ENCODE measurements at places on chromosomes 3 and 15. TPM values are rescaled to one million over a fixed set of nuclear protein-coding genes. Genes with fewer than 3 reads are reported as not detected.

- no peak for DNase-seq
Measured at GRCh38 chr3:105223815-105224214, 142.9 kb upstream of the ALCAM start.

- DNase-seq: peak; percentile 68
Measured at GRCh38 chr3:196219194-196219969, 3.0 kb downstream of the SLC51A start.

DNA sequence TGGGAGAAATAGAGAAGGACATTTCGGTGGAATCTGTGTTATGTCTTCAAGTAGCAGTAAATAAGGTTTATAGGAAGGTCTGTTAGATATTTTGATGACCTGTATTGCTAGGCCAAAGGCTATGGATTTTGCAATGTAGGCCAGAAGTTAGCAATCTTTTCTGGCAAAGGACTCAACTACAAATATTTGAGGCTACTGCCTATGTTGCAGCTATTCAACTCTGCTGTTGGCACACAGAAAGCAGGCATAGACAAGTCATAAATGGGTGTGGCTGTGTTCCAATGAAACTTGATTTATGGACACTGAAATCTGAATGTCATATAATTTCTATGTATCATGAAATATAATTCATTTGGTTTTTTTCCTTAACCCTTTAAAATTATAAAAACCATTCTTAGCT lies 438.7 kb upstream of the C2CD4B start:
- peak; percentile 38 for DNase-seq

DNA sequence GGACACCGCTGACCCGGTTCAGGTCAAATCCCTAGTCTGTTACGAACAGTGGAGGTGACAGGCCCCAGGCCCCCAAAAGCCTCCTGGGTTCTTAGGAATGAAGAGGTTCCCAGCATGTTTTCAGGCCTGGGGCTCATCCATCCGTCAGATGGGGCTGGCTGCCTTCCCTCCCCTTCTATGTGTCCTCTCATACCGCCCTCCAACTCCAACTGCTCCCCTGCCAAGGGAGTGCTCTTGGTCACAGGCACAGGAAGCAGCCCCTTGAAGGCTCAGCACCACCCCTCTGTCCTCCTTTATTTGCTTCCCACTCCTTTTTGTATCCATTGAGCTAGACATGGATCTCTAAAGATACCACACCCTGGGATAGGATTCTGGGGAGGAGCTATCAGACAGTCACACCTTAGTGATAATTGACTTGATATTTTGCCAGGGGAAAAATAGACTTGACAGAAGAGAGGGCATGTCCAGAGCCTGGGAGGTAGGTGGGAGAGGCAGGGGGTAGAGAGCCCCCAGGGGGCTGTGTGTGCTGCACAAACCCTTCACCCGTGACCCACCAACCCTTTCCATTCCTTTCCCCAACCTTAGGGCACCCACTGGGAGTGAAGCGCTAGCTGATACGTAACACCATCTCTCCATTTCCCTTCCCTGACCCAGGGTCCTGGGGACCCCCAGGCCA lies 10.7 kb upstream of the CSPG4 start:
- DNase-seq: no peak

- DNase-seq: no peak
Measured at GRCh38 chr15:48592221-48592731, 53.2 kb downstream of the FBN1 start.

- DNase-seq: no peak
Measured at GRCh38 chr3:46759239-46760167, 41.8 kb upstream of the PRSS50 start.

Gene RPP25
- 12.0 TPM for total RNA-seq

DNA sequence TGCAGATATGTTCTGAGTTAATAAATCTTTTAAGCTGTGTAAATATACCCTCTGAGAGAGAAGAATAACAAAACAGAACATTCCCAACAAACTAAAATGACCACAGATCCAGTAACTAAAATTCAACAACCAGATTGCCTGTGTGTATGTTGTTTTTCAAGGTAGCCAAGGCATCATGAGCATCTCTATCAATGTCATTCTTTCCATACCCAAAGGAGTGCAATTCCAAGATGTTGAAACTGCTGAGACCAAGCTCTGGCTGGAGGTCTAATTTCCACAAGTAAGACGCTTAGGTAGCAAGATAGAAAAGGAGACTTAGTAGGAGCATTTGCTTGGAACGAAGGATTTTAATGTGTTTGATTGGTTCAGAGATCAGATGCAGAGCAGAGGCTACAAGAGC lies 276.3 kb downstream of the RBMS3 start:
- DNase-seq: no peak

- DNase-seq: no peak
Measured at GRCh38 chr15:68844856-68845550, 24.3 kb upstream of the ANP32A start.

GRCh38 chr15:68210821-68211655 lies 5.9 kb upstream of the CALML4 start:
- DNase-seq: peak; percentile 78

DNA sequence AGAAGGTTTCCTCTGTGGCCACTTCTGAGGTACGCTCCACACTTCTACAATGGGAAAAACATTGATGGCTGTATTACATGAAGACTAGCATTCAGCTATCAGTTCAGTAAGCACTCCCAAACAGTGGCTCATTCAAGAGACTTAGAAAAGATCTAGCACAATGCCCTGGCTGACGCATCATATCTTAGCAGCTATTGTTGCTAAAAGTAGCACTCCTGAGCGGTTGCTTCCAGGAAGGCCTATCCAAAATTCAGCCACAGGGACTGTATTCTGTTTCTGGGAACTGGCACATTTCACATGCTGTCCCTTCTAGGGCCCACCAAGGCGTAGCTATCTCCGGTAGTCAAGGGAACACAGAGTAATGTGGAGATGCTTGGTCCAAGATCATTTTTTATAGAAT lies 21.2 kb upstream of the SPRED1 start:
- no peak for DNase-seq

Gene SCN5A
- total RNA-seq: 0.47 TPM

DNA sequence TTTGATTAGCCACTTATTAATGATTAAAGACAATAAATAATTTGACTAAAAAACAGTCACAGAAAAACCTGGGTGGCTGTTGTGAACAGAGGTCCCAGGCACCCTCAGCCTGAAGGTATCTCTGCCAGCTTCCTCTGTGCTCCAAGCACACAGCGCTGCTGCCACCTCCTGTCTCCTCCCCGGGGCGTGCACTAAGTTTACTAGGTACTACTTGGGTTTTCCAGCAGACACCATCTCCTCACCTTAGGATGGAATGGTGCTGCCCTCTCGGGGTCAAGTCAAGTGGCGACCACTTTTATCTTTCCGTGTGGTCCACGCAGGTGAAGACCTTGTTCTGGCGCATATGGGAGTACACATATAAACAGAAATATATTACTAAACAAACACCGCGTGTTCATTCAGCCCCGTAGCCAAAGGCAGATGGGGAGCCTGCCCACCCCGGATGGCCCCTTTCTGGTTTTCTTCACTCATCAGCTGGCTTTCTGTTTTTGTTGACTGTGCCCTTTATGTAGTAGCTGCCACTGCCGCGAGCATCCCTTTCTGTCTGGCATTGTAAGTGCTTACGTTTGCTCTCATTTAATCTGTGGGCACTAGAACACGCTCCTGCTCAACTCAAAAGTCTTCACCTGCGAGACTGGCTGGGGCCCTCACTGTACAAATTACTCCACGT lies 128.0 kb downstream of the LRIG1 start:
- DNase-seq: peak; percentile 68

GRCh38 chr3:134092208-134092701 lies 62.5 kb upstream of the SLCO2A1 start:
- no peak for DNase-seq

Gene EFCAB12
- 0.56 TPM for total RNA-seq

Gene MESP2
- 0.84 TPM for total RNA-seq

DNA sequence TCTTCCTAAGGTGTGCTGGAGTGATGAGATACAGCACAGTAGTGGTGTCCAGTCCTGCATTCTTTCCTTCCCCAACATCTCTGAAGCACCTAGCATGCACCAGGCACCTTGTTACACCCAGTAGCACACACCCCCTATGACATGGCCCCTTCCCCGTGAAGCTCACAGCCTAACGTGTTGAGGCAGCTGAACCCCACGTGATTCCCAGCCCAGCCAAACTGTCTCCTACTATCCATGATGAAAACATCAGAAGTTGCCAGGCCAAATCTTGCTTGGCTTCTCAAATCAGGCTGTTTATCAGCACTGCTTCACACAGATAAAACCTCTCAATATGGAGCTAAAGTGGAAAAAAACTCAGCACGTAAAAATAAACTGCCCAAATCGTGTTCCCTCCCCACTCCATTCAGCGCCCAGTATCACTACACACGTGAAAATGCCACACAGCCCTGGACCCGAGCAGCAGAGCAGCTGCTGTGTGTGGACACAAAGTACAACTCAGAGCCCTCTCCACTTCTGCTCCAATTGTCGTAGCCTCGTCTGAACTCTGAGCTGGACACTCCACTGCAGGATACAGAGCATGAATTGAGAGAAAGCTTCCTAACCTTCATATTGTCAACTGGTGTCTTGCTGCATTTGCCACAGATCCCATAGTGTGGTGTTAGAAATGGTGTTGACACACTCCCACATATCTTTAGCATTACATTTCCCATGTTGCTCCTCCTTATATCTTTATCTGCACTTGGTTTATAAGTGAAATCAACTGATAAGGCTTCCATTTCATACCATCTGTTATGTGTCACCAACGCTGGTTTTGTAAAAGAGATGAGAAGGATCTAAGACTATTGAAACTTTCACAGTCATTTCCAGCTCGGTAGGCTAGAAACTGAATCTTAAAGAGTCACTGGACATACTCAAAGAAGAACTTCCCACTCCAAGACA lies 279.8 kb downstream of the RORA start:
- DNase-seq: no peak

GRCh38 chr3:30691249-30691880 lies 85.0 kb downstream of the TGFBR2 start:
- DNase-seq: peak; percentile 30

GRCh38 chr3:12473511-12473910 lies 10.8 kb upstream of the TSEN2 start:
- DNase-seq: no peak

Gene IL17RE
- 87.3 TPM for total RNA-seq

DNA sequence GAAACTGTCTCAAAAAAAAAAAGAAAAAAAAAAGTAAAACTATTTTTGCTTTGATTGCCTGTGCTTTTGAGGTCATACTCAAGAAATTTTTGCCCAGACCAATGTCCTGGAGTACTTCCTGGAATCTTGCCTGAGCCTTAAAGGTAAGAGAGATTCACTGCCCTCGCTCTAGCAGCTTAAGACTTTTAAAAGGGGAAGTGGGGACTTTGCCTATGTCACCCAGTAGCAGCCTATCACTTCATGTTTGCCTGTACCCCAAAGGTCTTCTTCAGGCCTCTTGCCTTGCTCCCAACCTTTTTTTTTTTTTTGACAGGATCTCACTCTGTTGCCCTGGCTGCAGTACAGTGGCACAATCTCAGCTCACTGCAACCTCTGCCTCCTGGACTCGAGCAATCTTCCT lies 18.9 kb upstream of the GOLGB1 start:
- no peak for DNase-seq

DNA sequence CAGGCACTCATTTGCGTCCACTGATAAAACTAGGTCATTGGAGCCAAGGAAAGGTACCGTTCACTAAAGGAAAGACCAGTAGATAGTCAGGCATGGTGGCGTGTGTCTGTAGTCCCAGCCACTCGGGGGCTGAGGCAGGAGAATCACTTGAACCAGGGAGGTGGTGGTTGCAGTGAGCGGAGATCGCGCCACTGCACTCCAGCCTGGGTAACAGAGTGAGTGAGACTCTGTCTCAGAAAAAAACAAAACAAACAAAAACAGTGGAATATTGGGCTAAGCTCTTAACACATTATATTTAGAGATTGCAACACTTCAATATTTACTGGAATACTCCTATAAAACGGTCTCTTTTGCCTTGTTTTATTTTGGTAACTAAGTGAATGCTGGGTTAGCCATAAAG lies 17.4 kb downstream of the MAP2K1 start:
- DNase-seq: no peak

DNA sequence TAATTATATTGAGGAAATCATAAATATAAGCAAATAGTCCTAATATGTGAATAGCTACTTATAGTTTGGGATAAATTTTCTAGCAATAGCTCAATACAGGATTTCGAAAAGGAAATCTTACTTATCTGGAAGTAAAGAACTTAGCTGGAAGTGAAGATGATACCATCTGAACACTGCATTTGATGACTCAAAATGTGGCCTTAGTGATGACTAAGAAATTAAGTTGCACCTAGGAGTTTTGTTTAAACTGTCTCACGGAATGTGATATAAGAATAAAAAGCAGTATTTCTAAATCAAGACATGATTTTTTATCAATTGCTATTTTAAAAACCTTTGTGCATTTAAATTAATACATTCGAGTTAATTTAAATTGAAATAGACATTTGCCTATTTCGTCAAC lies 91.2 kb downstream of the EOMES start:
- DNase-seq: no peak

DNA sequence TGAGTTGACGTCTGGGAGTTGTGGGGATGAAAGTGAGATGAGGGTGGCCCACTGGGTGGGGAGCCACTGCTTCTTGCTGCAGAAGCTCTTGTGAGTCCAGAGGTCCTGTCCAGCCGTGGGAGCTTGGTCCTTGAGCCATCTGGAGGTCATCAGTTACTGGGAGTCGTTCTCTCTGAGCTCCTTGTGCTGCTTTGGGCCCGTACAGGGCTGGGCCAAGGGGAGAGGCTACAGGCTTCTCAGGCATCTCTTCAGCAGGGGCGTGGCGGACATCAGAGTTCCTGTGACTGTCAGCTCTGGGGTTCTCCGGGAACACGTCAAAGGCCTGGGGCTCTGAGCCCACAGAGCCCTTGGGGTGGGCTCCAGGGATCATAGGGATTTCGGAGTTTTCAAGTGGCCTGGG lies 2.6 kb downstream of the PRRT3 start:
- no peak for DNase-seq

DNA sequence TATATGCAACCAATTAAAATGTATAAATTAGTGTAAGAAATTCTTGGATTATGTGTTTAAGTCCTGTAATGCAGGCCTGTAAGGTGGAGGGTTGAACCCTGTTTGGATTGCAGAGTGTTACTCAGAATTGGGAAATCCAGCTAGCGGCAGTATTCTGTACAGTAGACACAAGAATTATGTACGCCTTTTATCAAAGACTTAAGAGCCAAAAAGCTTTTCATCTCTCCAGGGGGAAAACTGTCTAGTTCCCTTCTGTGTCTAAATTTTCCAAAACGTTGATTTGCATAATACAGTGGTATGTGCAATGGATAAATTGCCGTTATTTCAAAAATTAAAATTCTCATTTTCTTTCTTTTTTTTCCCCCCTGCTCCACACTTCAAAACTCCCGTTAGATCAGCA lies 65.4 kb upstream of the ACAD9 start:
- DNase-seq: no peak

Gene TICRR
- 4.4 TPM for total RNA-seq

DNA sequence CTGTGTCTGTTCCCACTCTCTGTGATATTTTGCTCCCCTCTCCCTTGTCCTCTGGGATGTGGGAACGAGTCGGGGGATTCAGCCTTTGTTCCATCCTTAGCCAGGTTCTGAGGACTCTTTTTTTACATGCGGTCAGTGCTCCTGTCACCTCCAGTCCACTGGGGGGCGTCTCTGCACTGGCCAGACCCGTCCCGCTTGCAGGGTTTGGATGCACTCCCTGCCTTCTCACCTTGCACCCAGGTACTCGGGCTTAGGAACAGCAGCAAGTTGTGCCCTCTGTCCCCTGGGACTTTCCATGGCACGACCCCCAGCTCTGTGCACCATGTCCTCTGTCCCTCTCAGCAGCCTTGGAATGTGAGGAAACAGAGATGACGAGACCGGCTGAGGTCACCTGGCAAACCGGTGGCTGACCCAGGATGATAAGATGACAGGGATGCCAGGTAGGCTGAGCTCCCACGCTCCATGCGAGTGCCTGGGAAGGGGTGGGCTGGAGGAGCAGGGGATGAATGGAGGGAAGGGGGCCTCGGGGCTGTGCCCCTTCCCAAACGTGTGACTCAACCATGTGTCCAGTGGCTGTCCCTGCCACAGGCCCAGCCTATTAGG lies 27.3 kb upstream of the FGD5 start:
- peak; percentile 78 for DNase-seq

Data from left colon (tissue), 2 donors.